ENCODE measurements at places on chromosomes 13 and 19.

- DNase-seq: no peak
These were observed 166.4 kb downstream of the KATNAL1 start for GRCh38 chr13:30140973-30141372.

- no peak for DNase-seq
These were observed 521.9 kb downstream of the DIAPH3 start for GRCh38 chr13:59641817-59642216.

GRCh38 chr19:38287604-38288003 lies 16.4 kb upstream of the C19orf33 start:
- no peak for DNase-seq

GRCh38 chr13:74168263-74168675 lies 34.1 kb upstream of the KLF12 start:
- DNase-seq: no peak

GRCh38 chr19:3852614-3853254 lies 16.1 kb downstream of the ZFR2 start:
- DNase-seq: no peak

GRCh38 chr19:15112385-15112784 lies 5.2 kb downstream of the SYDE1 start:
- DNase-seq: no peak

DNA sequence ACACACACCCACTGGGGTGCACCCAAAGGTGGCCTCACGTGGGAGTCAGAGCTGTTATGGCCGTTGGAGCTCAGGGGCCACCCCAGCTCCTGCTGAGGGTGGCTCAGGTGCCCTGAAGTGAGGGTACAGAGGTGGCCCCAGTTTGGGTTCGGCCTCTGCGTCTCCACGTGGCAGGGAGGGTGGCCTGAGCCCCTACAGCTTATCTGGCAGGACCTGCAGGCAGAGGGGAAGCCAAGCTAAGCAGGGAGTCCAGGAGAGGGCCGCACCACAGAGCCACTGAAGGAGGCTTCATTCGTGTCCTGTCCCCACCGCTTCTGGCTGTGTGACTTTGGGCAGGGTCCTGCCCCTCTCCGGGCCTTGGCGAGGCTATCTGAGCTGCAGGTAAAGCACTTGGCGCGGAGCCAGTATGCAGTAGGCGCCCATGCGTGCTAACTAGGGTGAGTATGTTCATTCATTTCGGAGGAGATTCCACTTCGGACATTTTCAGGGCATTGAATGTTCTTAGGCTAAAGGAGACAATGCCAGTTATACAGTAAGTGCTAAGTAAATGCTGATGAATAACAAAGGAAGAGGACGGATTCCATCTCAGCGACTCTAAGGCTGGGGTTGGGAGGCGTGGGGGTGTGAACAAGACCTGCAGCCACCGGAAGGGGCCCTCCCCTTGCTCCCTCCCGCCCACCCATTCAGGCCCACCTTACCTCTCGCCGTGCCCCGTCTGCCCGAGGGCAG lies 4.9 kb downstream of the REX1BD start:
- no peak for DNase-seq

- DNase-seq: no peak
These were observed 27.2 kb downstream of the COL4A2 start for GRCh38 chr13:110334256-110334655.

DNA sequence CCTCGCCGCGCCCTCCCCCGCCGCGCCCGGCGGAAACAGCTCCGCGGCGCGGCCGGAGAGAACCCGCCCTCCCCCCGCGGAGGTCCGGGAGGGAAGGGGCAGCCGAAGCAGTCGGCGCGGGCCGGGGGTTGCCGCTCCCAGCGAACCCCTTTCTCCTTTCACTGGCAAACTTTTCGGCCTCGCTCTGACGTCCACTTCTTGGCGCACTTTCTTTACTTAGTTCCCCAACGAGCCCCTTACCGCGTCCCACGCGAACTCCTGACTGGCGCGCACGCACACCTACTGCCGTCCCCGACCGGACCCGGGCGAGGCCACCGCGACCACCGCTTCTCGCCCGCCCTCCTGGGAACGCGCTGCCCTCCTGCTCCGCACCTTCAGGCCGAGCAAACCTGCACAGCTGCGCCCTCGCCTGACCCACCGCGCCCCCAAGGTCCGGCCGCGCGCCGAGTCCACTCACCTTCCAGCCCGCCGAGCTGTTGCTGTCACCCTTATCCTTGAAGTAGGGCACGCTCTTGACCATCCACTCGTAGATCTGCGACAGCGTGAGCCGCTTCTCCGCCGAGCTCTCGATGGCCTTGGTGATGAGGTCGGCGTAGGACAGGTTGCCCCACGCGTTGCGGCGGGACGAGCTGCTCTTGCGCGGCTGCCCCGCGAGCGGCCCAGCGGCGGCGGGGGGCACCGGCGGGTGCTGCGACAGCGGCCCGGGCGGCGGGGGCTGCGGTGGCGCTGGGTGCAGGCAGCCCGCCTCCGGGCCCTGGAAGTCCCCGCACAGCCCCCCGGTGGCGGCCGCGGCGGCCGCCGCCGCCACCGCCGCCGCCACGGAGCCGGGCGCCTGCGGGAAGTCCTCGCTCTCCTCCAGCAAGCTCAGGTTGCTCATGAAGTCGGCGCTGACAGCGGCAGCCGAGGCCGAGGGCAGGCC lies 1.1 kb downstream of the FOXO1 start:
- no peak for DNase-seq

DNA sequence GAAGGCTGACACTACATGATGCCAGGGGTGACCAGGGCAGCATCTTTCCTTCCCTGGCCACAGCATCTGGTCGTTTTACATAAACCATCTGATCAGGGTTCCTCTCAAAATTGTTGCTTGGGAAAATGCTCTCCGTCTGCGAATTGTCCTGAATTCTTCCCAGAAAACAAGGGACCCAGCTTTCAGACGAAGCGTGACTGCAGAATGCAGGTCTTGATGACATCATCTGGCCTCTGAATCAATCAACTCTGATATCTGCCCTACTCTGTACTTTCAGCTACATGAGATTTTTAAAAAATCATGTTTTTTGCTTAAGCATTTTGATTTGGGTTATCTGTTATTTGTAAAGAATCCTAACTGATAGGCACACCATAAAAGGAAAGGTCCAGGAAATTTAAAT lies 246.6 kb upstream of the IRS2 start:
- DNase-seq: no peak

GRCh38 chr13:30133554-30133912 lies 173.8 kb downstream of the KATNAL1 start:
- no peak for DNase-seq

GRCh38 chr13:100611678-100612492 lies 23.3 kb upstream of the GGACT start:
- no peak for DNase-seq

GRCh38 chr13:25252225-25252624 lies 35.1 kb downstream of the MTMR6 start:
- no peak for DNase-seq

GRCh38 chr19:45817725-45818301 lies 2.7 kb upstream of the RSPH6A start:
- no peak for DNase-seq

DNA sequence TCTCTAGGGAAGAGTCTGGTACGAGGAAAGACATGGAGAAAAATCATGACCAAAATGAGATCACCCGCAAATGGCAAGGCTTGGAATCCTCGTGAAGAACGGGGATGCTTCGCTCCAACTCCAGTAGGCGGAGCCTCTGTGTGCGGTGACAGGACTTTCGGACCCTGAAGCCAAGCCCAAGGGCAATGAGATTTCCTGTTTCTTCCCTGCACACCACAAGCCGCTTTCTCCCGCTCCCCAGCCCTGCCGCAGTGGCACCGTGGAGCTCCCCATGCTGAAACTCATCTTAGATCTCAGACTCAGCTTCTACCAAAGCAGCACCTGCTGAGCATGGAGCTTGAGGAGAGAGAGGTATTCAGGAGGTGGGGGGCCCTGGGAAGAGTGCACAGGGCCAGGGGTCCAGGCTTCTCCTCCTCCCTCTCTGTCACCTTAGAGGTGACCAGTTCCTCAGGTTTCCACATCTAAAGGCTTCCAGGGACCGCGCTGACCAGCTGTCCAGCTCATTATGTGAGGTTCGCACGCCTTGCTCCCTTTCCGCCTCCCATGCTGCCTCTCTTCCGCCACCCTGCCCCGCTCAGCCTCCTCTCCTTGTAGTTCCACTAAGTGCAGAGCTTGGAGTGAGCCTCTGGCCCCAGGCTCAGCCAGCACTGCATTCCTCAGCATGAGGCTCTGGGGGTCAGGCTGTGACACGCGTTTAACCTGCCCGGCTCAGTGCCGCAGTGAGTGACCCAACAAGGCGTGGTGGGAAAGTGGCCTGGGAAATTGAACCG lies 153.8 kb upstream of the SOX1 start:
- no peak for DNase-seq
